ENCODE measurements at places on chromosomes 1 and 21.

- no peak for DNase-seq
Observed at GRCh38 chr1:189804352-189804751, 673.3 kb downstream of the BRINP3 start.

- DNase-seq, result no peak
Observed at GRCh38 chr1:1894354-1895059, 3.6 kb upstream of the GNB1 start.

GRCh38 chr1:53176452-53177208 lies 20.0 kb upstream of the CPT2 start:
- no peak for DNase-seq

- peak; percentile 4 for DNase-seq
Observed at GRCh38 chr1:153465811-153466636, 5.6 kb upstream of the S100A7 start.

- DNase-seq, result no peak
Observed at GRCh38 chr21:46435786-46436227, 22.9 kb upstream of the DIP2A start.

DNA sequence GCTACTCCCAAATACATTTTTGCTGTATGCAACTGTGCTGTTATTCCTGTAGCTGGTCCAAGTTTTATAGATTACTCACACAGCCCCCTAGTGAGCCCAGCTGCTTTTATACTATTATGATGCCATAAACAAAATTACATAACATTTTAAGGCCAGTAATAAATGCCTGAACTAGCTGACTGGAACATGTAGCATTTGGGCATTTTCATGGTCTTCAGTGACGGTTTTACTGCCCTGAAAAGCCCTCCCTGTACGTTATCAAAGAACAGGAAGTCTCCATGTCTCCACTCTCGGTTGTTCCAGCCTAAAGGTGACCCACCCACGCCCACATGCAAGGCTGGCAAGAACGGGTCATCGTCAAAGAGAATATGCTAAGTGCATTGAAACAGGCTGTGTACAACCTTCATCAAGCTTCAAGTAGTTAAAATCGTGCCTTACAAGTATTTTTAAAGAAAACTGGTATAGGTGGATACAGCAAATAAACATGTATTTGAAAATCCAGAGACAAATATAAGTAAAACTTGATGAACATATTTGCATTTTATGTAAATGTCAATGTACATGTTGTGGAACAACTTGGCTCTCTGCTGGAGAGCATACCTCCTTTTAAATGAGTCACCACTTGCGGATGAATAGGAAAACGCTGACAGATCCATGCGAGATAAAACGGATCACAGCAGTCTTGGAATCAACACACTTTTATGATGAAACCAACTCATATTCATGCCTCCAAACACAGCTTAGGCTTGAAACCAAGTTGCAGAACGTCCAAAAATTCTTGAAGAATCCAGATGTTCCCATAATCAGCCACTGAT lies 520.5 kb downstream of the SMYD3 start:
- no peak for DNase-seq

- no peak for DNase-seq
Observed at GRCh38 chr1:156480411-156481192, 20.0 kb downstream of the MEF2D start.
